T-helper 1 cell (primary cell): ENCODE measurements at places on chromosomes 1 and 21.

- DNase-seq = no peak
These were observed 72.6 kb downstream of the SGIP1 start for GRCh38 chr1:66606362-66607065.

GRCh38 chr1:233189526-233189925, 106.0 kb downstream of the PCNX2 start:
- DNase-seq = no peak

GRCh38 chr1:192809307-192810252, 741 bp downstream of the RGS2 start:
- no peak for DNase-seq

DNA sequence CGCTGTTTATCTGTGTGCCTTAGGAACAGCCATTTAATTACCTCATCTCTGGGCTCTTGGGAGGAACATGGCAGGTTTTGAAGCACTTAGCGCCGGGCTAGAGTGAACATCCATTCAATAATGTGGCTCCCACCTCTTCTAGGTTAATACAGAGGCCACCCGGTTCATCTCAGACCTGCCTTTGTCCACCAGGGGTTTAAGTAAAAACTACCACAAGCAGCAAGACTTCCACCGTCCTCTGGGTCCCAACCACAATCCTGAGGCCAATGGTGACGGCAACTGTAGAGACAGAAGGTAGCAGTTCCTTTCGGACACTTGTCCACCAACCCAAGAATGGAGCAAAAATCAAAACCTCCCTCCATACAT, 924 bp upstream of the DDOST start:
- DNase-seq = no peak

- no peak for DNase-seq
These were observed 34.1 kb upstream of the NEK7 start for GRCh38 chr1:198122693-198123092.

- DNase-seq = no peak
These were observed 29.0 kb upstream of the CFHR4 start for GRCh38 chr1:196858811-196859210.

DNA sequence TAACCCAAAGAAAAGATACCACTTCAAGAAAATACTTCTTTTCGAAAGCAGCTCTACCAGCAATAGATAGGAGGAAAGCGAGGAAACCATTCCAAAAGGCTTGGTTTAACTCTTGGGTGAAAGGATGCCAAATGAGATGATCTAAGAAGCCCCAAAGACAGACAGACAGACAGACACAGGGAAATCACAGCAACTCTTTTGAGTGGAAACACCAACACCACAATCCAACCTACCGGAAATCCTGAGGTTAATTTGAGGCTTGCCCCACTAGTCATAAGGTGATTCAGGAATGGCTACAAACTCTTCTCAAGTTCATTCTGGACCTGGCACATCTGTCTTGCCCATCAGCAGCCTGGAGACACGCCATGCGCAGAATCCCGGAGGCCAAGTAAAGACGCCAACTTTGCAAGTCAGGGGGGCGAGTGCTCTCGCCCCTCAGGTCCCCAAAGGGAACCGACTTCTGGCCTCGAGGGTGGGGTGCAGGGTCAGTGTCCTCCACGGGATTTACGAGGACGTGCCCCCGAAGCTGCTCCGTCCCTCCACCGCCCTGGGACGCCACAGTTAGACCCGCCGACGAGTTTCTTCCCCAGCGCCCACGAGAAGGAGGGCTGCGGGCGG, 778 bp downstream of the EVI5 start:
- no peak for DNase-seq

DNA sequence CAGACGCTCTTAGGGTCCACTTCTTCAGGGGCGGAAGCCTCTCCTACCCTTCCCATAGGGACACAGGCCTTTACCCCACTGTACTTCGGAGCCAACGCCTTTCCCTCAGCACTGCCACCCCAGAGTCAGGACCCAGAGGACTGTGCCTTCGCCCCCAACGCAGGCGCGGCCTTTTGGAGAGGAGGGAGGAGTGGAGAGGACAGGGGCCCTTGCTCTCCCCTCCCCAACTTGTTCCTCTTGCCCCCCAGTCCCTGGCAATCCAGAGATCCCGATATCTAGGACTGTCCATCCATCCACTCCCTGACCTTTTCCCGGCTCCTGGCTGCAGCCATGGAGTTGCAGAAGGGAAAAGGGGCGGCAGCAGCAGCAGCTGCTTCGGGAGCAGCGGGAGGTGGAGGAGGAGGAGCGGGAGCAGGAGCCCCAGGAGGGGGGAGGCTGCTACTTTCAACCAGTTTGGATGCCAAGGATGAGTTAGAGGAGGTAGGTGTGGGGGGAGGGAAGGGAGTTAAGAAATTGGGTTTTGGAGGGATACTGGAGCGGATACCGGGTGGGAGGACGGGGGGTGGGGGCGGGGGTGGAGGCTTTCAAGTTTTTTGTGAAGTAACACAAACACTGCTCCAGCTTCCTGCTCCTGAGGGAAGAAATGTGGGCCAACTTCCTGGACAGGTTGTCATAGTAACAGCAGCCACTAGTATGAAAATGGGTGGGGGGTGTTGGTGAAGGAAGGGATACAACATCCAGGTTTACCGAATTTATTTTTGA, 636 bp downstream of the INTS3 start:
- DNase-seq = no peak

DNA sequence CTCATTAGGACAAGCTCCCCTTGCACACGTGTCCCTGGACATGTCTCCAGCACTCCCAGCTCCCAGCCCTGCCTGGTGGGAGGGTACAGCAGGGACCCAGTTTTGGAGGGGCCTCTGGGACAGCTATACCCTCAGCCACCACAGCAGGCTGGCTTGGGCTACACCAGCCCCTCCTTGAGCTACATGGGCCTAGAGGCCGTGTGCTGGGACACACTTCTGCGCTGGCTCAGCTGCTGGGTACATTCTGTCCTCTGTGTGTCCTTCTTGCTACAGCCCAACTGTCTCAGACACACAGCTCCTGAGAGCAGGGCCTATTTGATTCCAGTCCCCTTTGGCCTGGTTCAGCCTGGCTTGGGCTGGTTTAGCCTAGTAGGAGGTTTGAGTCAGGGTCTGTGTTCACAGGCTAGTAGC, 26.7 kb downstream of the DMAP1 start:
- DNase-seq = no peak

DNA sequence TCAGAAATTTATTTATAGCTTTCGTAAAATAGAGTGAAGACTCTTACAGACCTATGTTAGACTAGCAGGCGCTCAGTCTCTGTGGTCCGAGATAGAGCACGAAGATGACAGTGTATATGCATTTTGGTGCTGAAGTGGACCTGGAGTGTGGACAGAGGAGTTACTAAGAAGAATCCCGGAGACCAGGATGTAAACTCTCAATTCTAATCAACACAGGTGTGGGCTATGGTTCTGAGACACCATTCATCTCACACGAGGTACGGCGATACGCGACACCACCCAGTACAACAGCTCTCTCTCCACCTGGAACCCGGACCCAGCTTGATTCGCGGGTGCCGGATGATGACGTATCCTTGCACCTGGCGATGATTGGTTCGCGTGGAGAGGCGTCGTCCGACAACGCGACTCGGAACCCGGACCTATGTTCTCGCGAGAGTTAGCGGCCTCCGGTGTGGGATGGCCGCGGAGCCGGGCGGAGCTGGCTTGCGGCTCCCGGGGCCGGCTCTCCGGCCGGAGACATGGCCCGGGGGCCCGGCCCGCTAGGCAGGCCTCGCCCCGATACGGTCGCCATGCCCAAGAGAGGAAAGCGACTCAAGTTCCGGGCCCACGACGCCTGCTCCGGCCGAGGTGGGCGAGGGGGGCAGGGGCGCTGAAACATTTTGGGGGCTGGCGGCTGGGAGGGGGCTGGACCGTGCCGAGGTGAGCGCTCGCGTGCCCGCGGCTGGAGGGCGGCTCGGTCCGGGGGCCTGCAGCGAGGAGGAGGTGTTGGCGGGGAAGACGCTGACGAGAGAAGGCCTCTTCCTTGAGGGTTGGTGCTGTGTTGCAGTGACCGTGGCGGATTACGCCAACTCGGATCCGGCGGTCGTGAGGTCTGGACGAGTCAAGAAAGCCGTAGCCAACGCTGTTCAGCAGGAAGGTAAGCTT, at the start of gene TMEM183A:
TMEM183A (plus strand) TSS at position 427 of the 924 bp plus-strand sequence; CDS start at position 519, 92 bp downstream.
- peak; percentile 94 for DNase-seq

DNA sequence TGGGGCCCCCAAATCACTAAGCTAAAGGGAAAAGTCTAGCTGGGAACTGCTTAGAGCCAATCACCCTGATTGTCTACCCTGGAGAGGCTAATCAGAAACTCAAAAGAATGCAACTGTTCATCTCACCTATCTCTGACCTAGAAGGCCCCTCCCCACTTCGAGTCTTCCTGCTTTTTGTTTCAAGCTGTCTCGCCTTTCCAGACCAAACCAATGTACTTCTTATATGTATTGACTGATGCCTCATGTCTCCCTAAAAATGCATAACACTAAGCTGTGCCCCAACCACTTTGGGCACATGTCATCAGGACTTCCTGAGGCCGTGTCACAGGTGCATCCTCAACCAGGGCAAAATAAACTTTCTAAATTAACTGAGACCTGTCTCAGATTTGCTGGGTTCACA, 209.5 kb downstream of the APP start:
- DNase-seq = no peak

DNA sequence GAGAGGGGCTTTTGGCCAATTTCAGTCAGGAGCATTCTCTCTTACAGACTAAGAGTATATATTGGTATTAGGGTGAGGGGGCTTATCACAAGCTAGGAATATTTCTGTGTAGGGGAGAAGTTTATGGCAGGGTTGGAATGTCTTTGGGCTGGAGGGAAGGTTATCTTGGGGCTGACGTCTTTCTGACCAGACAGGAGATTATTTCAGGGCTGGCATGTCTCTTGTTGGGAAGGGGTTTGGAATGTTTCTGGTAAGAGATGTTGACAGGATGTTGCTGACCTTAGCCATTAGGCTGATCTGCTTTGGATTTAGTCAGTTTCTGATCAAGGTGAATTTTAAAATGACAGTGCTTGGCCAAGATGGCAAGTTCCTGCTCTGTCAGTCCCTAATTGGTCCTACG, 17.8 kb upstream of the HSD3B1 start:
- no peak for DNase-seq

DNA sequence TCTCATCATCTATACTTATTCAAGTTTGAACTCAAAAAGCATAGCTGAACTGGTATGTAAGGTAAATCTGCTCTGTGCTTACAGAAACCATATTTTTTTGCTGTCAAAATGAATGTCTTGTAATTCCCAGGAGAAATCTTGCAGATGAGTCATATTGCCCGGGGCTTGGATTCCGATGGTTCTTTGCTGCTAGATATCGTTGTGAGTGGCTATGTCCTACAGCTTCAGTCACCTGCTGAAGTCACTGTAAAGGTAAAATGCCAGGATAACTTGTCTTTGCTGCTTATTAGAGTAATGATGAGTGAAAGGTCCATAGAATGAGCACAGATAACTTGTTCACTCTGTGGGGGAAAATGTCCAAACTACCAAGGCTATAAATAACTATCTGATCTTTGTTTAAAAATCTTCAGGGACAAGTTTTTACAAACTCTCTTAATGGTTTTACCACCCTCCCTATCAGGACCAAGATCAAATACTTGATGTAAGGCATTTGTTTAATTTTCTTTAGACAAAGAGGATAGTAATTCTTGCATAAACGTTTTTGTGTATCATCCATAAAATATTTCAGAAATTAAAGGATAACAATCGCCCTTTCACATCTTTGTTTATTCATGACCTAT, 222.3 kb downstream of the TPR start:
- no peak for DNase-seq

GRCh38 chr1:26991310-26992116, 2.0 kb upstream of the TRNP1 start:
- DNase-seq = no peak

DNA sequence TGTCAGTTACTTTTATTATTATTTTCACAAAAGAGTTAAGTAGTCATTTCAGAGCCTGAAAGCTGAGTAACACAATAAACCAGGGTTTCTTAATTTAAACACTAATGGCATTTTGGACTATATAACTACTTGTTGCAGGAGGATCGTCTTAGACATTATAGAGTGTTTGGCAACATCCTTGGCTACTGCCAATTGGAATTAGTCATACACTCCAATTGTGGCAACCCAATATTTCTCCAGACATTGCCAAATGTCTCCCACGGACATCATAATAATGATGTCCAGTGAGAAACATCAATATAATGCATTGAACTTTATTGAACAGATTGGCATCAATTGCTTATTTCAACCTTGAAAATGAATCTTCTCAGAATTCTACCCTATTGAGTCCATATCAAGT, 441.9 kb upstream of the ADGRL4 start:
- no peak for DNase-seq

- no peak for DNase-seq
These were observed 29.8 kb downstream of the DBT start for GRCh38 chr1:100219883-100220282.

- no peak for DNase-seq
These were observed 119.6 kb upstream of the CD34 start for GRCh38 chr1:208030288-208031091.

- no peak for DNase-seq
These were observed 208.7 kb downstream of the HLX start for GRCh38 chr1:221087919-221088318.

GRCh38 chr1:157135070-157135469, 3.1 kb downstream of the ETV3 start:
- no peak for DNase-seq

DNA sequence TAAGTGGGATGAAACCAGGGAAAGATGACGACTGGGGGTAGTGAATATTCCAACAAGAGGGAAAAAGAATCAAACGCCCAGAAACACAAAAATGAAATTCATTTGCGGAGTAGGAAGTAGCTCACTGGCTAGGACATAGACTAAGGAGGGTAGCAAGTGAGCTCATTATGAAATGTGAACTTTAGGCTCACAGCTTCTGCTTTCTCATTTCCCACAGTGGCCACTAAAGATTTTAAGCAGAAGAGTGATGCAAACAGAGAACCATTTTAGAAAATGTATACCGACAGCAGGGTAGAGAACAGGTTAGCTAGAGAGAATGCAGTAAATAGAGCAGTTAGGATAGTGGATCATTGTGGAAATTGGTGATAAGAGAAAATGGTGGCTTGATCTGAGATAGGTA, 3.5 kb downstream of the CD48 start:
- peak; percentile 62 for DNase-seq

GRCh38 chr1:7386226-7387052, 384.7 kb upstream of the VAMP3 start:
- DNase-seq = no peak

GRCh38 chr1:173161510-173162221, 45.5 kb downstream of the TNFSF4 start:
- DNase-seq = no peak

DNA sequence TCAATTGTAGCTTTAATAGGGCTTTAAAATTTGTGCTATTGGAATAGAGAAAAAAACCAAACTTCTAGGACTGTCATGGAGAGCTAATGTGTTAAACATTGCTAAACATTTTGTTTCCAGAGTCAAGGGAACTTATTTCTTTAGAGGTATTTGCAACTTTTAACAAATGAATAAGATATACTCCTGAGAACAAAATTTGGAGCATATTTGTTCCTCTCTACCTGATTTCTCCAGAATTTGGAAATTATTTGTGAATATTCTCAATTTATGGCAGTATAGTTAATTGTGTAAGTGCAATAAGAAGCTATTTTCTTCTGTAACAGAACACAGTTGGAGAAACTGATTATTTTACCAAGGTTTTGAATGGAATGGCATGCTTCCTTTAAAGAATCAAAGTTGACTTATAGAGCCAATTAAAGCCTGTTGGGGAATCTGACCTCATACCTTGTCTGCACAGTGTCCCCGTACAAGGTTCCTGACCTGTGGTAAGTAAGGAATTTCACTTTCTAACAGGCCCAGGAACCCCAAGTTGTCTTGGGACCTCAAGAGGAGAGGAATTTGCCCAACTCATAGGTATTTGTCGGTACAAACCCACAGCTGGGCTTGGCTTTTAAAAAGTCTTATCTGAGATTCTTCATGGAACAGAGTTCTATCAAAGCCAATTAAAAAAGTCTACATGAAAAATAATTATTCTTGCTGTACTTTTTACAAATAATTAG, 72.6 kb upstream of the CSF1 start:
- no peak for DNase-seq
